ENCODE measurements at places on chromosomes 7 and 10. TPM values are rescaled to one million over a fixed set of nuclear protein-coding genes. Genes with fewer than 3 reads are reported as not detected.

DNA sequence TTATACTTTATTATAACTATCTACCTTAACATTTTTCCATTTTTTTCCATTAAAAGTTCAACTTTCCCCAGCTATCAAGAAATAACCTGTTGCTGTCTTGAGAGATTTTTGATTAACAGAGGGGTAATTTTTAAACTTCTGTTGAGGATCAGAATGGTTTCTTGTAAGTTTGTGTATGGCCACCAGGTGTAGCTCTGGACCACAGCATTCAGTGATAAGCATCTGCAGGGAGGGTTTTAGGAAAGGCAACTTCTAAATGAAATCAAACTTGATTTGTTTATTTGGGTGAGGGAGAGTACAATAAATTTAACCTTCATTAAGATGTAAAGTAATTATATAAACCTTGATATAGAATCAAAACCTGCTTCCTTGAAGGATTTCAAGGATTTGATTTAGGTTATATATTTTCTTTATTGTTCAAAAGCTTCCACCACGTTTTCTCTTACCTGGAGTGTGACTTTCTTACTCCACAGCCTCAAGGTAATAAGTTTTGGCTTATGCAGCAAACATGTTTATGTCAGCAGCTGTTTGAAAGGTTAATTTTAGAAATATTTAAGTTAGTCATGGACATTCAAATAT lies 153.3 kb downstream of the STK31 start:
- peak; percentile 63 for DNase-seq

GRCh38 chr7:92849322-92849721 lies 12.9 kb upstream of the CDK6 start:
- no peak for DNase-seq

The ITGB8 gene
- 13.9 TPM for total RNA-seq

The FAM241B gene
- 37.5 TPM for total RNA-seq

GRCh38 chr7:139696552-139696951 lies 81.2 kb downstream of the HIPK2 start:
- no peak for DNase-seq

- DNase-seq = peak; percentile 25
Measured at GRCh38 chr10:125011171-125011925, 69.4 kb downstream of the ZRANB1 start.

Data from PC-3 (cell line).